Left lobe of liver (tissue), 2 donors: ENCODE measurements at places on chromosomes 2 and 18. TPM values are rescaled to one million over a fixed set of nuclear protein-coding genes. Genes with fewer than 3 reads are reported as not detected.

Gene AQP12A
- not detected for total RNA-seq

Gene ZC3H8
- 5.3 TPM for total RNA-seq

Gene PROKR1
- total RNA-seq: 0.05 TPM

- no peak for DNase-seq
These were observed 148.4 kb upstream of the ACVR2A start for GRCh38 chr2:147696426-147696825.

GRCh38 chr2:102279391-102279735, 32.0 kb upstream of the IL1RL1 start:
- DNase-seq: no peak

GRCh38 chr2:67828066-67828465, 234.7 kb downstream of the C1D start:
- DNase-seq: no peak

- no peak for DNase-seq
These were observed 65.1 kb downstream of the LOXHD1 start for GRCh38 chr18:46591783-46592391.

DNA sequence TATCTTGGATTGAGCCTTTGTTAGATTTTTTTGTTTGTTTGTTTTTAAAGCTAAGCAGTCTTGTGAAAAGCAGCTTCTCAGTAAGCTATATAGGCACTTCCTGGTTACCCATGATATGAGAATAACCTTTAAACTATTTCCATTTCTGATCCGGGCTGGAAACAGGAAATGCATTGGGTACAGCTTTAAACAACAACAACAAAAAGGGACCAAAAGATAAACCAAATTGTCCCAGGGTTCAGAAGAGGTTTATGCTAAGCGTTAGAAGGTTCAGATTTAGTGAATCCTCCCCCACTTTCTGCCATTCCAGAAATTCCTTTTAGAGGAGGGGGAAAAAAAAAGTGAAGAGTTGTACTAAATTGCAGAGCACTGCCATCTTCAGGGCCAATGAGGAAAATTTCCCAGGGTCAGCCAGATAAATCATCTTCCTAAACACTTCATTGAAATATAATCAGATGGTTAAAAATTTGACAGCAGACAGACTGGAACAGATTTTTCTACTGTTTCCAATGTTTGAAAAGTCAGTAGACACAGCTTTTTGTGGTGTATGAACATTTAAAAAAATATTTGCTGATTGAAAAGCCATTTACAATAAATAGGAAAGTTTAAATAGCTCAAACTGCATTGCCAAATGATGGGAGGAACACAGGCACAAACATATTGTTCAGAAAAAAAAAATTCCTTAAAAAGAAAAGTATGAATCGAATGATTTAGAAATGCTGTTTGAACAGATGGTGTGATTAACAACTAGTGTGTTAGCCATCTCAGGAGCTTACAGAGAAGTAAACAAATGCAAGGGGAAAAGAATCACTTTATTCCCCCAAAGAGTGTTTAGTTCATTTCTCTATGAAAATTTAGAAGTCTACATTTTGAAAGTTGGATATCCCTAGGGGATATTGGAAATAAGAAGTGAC, 189.9 kb upstream of the TANK start:
- DNase-seq: no peak

DNA sequence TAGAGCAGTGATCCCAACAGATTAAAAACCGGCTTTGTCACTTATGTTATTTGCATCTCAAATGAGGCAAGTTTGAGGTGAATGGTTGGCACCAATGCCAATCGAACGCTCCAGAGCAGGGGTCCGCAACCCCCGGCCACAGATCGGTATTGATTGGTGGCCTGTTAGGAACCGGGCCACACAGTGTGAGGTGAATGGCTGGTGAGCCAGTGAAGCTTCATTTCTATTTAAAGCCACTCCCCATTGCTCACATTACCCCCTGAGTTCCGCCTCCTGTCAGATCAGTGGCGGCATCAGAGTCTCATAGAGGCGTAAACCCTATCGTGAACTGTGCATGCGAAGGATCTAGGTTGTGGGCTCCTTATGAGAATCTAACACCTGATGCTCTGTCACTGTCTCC, 132.0 kb downstream of the TMEM182 start:
- DNase-seq: no peak

DNA sequence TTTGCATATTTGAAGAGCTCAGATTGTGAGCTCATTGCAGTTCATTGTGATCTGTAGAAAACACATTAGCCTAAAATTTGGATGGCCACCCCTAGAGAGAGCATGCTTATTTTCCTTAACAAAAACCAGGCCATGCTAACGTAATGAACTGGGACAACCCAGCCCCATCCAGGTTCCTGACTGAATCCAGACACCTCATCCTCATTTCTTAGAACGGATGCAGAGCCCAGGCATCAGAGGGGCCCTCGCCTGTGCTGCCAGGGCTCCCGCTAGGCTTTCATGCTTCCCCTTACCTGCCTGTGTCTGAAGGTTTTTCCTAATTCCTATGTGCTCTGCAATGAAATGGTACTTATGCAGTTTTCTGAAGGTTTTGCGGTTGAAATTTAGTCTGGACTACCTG, 171.1 kb downstream of the CCDC102B start:
- DNase-seq: no peak

- DNase-seq: no peak
These were observed 61.9 kb upstream of the ALK start for GRCh38 chr2:29983308-29983707.

Gene HMSD
- 0.23 TPM for total RNA-seq

Gene CPO
- total RNA-seq: 0.38 TPM

- DNase-seq: no peak
These were observed 236.7 kb downstream of the FHOD3 start for GRCh38 chr18:36534154-36534688.

DNA sequence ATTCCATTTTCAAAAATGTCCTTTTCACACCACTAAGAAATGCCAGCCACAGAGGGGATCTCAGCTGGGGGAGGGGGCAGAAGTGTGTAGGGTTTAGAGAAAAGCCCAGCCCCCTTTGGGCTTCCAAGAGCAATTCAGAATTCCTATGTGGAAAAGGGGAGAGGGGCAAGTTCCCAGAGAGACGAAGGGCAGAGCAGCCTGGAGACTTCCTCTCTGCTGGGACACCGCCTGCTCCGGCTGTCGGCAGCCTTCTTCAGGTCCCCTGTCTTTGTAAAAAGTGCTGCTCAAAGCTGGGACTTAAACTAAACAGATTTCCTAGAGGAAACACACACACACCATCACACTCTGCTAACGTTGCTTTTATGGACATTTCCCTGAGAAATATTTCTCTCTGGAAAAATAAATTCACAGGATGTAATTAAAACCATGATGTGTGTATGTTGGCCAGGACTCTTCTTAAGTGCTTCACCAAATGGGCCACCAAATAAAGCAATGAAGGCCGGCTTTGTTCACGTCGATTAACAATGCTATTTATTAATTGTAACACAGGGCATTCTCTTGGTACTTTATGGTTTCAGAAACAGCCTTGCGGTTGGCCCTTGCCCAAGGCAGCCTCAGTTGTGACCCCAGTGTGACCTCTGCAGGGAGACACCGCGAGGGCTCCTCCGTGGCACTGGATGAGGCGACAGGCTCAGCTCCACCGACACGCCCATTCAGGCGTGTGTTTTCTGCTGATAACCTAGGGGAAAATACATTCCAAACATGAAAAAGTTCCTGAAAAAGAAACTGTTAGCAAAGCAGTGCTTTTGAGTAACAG, 5.6 kb upstream of the ASB1 start:
- DNase-seq: no peak

DNA sequence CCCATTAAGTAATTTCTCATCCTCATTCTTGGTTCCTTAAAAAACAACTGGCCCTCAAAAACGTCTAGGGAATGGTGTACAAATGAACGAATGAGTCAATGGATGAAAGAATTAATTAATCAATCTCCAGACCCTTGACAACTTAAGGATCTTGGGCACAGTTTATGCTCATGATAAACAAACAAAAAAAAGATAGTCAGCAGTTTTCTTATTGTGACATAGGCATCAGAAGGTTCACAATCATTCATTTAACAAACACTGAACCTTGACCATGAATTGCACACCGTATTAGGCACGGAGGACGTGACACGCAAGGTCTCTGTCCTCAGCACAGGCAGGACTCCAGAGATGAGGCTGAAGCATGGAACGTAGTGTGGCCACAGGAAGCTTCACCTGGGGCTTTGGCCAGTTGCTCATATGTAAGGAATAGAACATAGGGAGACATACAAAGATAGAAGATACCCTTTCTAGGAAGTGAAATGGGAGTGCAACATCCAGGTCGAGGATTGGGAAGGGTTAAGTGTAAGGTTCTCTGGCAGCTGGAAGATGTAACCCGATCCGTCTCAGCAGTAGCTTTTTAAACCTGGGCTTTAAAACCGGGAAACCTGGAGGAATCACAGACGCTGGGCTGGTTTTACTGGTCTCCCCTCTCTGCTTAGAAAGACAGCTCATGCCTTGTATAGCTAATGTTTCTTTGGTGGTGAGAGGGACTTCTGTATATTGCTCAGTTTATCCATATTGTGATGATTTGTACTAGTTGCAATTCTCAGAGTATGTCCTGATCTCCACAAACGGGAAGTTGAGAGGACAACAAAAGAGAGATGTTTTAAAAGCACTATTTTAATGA, 8.9 kb upstream of the LTBP1 start:
- DNase-seq: no peak
